ENCODE measurements at places on chromosomes 4 and X.
A peak's percentile ranks its signal among the peaks of the same experiment; 100 is the strongest.

- no peak for DNase-seq
Observed at GRCh38 chr4:59698041-59698440, 1502.1 kb upstream of the ADGRL3 start.

GRCh38 chr4:103719105-103719829 is 518 bp downstream of the TACR3 start:
- no peak for DNase-seq

DNA sequence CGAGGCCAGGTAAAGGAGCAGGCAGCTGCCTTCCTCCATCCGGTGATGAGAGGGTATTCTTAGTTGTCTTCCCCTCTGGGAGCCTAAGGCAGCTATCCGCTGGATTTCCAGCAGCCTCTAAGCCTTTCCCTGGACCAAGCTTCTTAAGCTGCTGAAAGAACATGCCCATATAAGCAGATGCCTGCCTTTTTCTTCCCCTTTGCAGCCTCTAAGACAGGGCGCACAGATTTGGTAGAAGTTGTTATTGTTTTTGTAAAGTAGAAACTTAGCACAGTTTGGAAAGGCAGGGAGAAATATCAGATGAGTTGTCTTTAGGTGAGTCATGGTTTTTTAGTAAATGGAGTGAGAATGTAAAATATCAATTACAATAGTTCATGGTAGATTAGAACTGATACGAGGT is 210.8 kb downstream of the ARHGAP10 start:
- no peak for DNase-seq

GRCh38 chrX:83819304-83819703 is 41.6 kb upstream of the CYLC1 start:
- DNase-seq: no peak

DNA sequence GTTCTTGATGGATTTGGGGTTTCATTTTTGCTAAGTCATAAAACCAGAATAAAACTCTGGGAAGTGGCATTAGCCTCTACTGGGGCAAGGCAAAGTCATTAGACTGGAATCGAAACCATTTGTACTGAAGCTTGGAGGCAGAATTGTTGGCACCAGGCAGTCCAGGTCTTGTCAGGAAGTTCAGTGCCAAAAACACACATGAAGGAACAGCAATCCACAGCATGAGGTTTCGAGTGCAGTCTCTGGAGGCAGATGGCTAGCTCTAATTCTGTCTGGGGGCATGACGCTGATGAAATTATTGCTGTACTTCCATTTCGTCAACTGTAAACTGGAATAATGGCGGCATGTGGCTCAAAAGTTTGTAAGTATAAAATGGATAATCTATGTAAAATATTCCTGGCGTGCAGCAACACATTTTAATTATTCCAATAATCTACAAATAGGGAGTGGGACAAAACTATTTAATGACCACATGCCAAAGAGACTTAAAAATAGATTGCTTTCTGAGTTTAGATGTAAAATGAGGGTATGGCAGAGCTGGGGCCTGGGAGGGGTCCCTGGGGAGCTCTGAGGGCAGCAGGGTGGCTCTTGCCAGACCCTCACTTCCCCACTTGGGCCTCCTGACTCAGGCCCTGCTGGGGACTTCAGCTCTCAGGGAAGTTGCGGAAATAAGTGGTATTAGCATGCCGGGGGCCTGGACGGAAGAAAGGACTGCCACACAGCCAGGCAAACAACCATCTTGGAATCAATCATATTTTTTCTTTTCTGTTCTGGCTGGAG is 18.8 kb upstream of the CENPU start:
- peak; percentile 22 for DNase-seq

- DNase-seq: peak; percentile 41
Observed at GRCh38 chr4:139416073-139416673, 37.7 kb upstream of the RAB33B start.

DNA sequence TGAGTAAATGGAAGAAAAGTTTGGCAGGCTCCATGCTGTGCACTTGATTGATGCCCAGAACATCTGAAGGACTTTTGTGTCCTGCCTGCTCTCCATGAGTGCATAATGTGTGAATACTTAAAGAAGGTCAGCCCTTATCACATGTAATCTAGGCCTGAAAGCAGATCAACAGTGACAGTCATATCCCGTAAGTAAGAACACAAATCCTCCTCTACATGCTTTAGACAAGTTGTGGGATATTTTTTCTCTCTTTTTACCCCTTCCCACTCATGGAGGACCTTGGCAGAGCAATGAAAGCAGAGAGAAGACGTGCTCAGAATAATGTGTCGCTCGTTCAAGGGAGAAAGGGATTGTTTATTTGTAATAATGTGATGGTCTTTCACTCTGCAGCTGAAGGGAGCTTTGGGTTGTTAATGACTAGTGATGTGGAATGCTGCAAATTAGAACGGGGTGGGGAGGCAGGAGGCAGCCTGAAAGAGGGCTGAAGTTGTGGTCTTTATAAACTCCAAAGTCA is 286.6 kb downstream of the BMPR1B start:
- DNase-seq: no peak

DNA sequence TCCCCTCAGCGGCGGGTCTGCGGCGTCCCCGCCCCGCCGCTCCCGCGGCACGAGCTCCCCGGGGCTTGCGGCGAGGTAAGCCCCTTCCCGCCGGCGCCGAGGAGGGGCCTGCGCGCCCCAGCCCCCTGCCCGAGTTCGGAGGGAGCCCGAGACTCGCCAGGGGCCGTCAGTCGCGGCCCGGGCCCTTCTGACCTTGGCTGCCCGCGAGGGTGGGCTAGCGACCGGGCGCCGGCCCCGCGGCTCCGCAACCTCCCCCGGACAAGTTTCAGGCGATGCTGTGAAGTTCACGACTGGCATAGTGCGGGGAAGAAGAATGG is 554 bp downstream of the CDKL5 start:
- DNase-seq: no peak

- no peak for DNase-seq
Observed at GRCh38 chr4:2461246-2461960, 7.5 kb upstream of the RNF4 start.

GRCh38 chr4:25440478-25441030 is 63.5 kb downstream of the ANAPC4 start:
- peak; percentile 11 for DNase-seq

- DNase-seq: no peak
Observed at GRCh38 chr4:168531305-168531704, 34.5 kb downstream of the PALLD start.

DNA sequence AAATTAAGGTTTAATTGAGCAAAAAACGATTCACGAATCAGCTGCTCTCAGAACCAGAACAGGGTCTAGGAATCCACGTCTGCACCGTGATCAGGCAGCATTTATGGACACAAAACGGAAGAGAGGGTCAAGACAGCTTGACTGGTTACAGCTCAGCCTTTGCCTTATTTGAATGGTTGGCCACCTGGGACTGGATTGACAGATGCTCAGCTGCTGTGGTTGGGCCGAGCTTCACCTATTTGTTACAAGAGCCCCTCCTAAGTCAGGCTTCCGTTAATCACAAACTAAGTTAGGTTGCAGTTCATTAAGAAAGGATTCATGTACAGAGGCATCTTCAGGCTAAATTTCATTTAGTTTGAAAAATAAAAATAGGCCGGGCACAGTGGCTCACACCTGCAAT is 50.6 kb upstream of the MAN2B2 start:
- no peak for DNase-seq

DNA sequence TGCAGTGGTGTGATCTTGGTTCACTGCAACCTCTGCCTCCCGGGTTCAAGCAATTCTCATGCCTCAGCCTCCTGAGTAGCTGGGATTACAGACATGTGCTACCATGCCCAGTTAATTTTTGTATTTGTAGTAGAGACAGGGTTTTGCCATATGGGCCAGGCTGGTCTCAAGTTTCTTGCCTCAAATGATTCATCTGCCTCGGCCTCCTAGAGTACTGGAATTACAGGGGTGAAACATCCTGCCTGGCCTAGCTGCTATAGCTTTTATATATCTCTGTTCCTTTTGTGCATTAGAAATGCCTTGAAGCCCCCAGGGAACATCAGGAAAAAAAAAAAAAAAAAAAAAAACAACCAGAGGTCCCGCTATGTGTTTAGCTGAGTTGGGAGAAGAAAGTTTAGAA is 34.8 kb downstream of the UBE2K start:
- DNase-seq: no peak

- no peak for DNase-seq
Observed at GRCh38 chr4:16415751-16416150, 189.5 kb upstream of the TAPT1 start.

DNA sequence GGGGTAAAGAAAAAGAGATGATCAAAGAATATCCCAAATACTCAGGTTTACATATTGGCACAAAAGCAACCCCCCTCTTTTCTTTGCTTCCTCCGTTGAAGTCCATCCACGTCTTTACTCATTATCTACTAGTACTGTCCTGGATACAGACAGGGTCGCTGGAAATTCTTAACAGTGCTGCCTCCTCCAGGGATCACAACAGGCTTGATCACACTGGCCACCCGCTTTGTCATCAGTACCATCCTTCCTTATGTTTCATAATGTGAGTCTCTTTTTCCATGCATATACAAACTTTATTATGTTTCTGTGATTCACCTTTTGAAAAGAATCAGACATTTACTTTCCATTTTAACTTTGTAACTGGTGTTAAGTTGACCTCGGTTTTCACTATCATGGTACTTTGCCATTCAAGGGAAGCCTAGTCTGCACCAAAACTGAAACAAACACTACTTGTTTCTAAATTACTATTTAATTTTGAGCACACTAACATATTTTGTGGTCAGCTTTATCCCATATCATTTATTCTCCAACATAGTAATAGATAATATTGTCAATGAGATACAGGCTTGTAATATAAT is 387.5 kb upstream of the PPP1R2C start:
- DNase-seq: no peak

- DNase-seq: no peak
Observed at GRCh38 chr4:76518241-76518640, 83.2 kb downstream of the SHROOM3 start.

GRCh38 chrX:132508834-132509233 is 20.0 kb upstream of the MBNL3 start:
- no peak for DNase-seq

DNA sequence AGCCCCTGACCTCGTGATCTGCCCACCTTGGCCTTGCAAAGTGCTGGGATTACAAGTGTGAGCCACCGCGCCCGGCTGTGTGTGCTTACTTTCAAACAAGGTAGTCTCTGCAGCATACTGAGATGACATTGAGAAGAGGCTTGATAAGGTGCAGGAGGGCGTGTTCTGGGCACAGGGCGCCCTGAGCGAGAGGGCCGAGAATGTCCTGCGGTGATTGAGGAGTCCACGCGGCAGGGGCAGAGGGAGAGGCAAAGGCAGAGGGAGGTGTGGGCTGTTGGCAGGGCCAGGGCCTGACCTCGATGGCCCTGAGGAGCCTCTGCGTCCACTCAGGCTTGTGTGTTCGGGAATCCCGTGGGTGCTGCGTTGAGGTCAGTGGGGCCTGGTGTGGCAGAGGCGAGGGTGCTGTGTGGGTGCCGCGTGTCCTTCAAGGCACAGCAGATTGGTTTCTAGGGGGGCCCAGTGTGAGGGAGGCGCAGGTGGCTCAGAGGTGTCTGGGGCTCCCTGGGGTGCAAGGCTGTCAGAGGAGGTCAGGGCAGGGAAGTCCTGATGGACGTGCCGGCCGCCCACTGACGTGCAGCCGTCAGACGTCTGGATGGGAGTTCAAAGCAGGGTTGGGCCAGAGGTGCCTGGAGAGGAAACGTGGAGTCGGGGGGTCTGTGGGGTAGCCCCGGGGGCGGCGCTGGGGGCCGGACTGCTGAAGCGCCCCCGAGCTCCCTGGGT is 12.1 kb downstream of the PCGF3 start:
- no peak for DNase-seq

GRCh38 chr4:73844345-73844744 is 7.9 kb downstream of the CXCL6 start:
- no peak for DNase-seq

DNA sequence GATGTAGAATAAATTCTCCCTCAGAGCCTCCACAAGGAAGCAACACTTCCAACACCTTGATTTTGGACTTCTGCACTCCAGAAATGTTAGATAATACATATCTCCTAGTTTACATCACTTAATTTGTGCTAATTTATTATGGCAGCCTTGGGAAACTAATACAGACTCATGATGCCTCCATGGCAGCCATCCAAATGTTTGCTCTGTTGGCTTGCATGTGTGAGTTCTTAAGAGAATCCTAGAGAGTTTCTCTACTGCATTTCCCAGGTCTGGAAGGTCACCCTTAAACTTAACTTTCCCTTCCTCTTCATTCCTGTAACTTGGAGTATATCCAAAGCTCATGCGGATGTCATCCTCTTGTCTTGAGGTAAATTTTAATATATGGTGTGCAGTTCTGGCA is 956.1 kb downstream of the ADGRL3 start:
- DNase-seq: peak; percentile 1

GRCh38 chr4:2928242-2929176 is 34.7 kb downstream of the NOP14 start:
- DNase-seq: no peak

- no peak for DNase-seq
Observed at GRCh38 chr4:8092282-8092681, 66.3 kb downstream of the ABLIM2 start.

GRCh38 chr4:99234331-99235010 is 15.4 kb upstream of the ADH6 start:
- DNase-seq: no peak

DNA sequence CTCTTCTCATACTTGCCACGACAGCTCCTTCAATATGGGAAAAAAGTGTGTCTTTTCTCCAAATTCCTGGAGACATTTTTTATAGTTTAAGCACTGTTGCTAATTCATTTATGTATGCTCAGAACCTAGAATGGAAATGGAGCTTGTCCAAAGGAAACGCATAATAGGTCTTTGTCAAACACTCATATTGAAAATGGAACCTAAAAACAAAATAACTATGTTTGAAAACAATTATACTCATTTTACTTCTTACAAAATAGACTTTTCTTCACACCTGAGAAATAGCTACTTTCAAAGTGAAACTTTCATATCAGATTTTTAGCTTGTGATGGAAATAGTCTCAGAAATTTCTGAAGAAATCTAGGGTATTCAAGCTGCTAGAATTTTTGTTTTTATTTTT is 529.7 kb upstream of the BOD1L1 start:
- DNase-seq: no peak

DNA sequence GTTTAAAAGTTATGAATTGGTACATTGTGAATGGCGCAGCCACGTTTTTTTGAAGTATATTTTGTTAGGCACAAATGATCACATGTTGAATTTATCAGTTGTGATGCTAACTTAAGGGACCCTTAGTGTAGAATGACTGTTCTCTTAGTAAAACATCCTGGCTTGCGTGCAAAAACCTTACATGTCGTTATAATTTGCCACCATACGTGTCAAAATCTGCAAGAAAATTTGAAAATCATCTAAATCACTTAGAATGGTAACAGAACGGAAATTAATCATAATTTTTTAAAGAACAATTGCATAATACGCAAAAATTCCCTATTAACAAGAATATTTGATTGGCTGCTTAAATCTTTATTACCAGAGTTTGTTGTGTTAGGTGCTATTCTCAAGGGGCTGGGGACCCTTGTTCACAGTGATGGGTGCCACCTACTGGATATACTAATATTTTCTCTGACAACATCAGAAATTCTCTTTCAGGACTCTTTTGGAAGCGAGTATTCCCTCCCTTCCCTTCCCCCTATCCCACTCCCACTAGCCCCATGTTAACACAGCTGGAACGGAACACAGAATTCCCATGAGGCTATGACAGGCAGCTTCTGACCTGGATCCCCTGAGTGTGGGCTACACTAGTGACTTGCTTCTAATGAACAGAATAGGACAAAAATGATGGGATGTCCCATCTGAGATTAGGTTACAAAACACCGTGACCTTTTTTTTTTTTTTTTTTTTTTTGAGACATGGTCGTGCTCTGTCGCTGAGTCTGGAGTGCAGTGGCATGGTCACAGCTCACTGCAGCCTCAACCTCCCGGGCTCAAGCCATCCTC is 71.8 kb downstream of the SUPT20HL2 start:
- DNase-seq: peak; percentile 34

GRCh38 chrX:1601768-1602085 is 10.3 kb downstream of the AKAP17A start:
- no peak for DNase-seq

GRCh38 chr4:55446578-55446922 is 50.8 kb downstream of the TMEM165 start:
- no peak for DNase-seq
